ENCODE measurements at places on chromosomes 6 and 20.
A peak's percentile ranks its signal among the peaks of the same experiment; 100 is the strongest.

- DNase-seq: no peak
Observed at GRCh38 chr6:9295644-9296043, 860.3 kb upstream of the SLC35B3 start.

GRCh38 chr6:579339-579738 lies 77.6 kb downstream of the HUS1B start:
- no peak for DNase-seq

DNA sequence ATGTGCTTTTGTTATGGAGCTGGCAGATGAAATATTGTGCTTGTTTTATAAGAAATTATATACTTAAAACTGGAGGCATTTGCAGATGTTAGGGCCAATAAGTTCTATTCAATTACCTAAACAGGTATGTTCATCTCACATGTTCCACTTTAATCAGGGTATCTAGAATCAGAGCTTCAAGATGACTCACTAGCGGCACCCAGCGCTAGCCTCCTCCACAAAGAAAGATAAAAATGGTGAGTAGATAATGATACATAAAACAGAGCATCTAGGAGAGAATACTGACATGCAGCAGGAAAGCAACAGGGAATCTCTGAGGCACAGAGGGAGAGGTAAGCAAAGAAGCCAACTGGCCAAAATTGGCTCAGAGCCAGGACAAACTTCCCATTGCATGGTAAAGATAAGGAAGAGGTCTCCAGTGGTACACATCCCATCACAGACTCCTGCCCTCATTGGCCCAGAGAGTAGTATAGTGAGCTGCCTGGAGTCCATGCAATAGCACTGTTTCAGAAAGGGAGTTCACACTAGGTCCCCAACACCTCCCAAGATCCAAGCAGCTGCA lies 200.7 kb upstream of the SPTLC3 start:
- no peak for DNase-seq

- DNase-seq: no peak
Observed at GRCh38 chr6:19443411-19443810, 393.8 kb upstream of the ID4 start.

DNA sequence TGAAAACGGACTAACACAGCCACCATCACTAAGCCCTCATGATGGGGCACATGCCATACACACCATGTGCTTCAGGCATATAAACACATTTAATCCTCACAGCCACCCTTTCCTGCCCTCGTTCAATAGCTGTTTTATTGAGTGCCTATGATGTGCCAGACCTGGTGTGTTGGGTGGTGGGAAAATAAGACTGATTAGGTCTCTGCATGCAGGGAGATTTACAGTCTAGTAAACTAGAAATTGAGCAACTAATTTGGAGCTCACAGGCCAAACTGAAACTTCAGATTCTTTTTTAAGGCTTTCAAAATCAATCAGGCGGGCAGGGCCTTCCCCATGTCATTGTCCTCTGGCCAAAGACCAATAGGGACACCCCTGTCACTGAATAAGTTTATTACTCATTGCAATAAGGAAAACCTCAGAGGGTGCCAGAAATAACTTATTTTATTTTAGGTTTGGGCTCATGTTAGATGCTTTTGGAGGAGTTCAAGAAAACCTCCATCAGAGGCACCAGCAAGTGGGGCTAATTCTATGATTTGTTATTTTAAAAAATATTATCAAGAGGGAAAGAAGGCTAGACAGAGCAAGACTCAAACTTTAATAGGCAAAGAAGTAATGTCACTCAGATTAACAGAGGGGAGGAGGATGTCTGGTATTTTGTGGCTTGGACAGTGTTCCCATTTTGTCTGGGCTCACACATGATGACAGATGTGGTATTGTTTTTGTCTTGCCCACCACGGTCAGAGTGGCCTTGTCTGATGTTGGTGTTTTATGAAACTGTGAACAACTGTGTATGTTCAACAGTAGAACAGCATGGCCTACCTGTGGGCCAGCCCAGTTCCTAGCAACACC lies 12.0 kb downstream of the ZFP64 start:
- DNase-seq: no peak

DNA sequence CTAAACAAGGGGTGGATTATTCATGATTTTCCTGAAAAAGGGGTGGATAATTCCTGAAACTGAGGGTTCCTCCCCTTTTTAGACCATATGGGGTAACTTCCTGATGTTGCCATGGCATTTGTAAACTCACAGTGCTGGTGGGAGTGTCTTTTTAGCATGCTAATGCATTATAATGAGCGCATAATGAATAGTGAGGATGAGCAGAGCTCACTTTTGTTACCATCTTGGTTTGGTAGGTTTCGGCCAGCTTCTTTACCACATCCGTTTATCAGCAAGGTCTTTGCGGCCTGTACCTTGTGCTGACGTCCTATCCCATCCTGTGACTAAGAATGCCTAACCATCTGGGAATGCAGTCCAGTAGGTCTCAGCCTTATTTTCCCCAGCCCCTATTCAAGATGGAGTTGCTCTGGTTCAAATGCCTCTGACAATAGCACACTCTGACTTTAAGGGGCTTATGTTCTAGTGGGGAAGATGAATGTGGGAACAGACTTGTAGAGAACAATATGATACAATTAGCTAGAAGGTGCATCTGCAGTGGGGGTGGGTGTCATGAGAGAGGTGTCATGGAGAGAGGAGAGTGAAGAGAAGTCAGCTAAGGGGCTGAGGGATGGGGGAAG lies 4.2 kb upstream of the GPR31 start:
- DNase-seq: no peak

GRCh38 chr6:20866935-20867703 lies 332.9 kb downstream of the CDKAL1 start:
- no peak for DNase-seq

- no peak for DNase-seq
Observed at GRCh38 chr6:157770946-157771345, 52.1 kb upstream of the SNX9 start.

GRCh38 chr20:25227317-25227831 lies 20.5 kb upstream of the PYGB start:
- DNase-seq: no peak

- no peak for DNase-seq
Observed at GRCh38 chr20:51697096-51697826, 70.9 kb downstream of the ATP9A start.

DNA sequence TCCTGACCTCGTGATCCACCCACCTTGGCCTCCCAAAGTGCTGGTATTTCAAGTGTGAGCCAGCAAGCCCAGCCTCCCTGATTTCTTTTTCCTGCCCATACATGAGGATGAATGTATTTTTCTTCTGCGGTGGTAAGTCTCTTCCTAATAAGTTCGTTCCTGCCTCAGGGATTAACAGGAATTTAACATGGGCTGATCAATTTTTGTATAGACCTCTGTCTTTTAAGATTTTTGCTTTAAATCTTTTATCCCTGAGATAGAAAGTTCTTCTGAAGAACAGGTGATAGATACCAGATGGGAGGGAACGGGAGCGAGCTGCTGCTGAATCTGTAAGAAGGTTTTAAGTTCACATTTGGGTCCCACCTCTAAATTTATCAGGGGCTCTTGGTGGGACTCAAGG lies 7.0 kb upstream of the ZNFX1 start:
- no peak for DNase-seq

DNA sequence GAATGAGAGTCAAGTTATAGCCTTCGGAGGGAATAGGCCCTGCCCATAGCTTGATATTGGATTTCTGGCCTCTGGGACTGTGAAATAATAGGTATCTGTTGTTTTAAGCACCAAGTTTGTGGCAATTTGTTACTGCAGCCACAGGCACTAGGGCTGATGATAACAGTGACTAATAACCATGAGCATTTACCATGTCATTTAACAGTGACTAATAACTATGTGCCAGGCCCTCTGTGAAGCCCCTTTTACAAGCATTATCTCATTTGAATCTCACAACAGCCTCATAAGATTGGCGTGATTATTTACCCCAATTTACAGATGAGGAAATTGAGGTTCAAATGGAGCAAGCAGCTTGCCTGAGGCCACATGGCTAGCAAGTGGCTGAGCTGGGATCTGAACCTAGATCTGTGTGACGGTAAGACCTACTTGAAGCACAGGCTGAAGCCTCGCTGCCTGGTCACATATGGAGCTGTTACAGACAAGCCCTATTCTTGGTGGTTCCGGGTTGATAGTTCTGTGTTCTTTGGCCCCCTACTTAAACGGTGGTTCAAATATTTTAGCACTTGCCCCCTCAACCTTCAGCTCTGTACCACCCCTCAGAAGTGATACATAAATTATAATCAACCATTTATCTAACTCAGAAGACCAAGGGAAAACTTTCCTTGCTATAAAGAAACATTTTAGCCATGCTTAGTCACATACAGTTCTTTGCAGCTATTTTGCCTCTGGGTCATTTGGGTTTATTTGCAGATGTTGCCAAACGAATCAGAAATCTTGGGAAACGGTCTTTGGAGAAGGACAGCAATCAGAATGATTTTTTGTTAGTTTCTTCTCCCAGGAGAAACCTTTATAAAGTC lies 98.3 kb downstream of the ELOVL5 start:
- DNase-seq: no peak

GRCh38 chr6:116447496-116448011 lies 13.6 kb upstream of the CALHM6 start:
- peak; percentile 15 for DNase-seq

GRCh38 chr6:14440215-14440910 lies 322.8 kb downstream of the CD83 start:
- no peak for DNase-seq

GRCh38 chr20:62900692-62901584 lies 25.4 kb downstream of the DIDO1 start:
- no peak for DNase-seq

- no peak for DNase-seq
Observed at GRCh38 chr20:6651561-6651960, 115.9 kb upstream of the BMP2 start.

- DNase-seq: no peak
Observed at GRCh38 chr6:45855642-45856394, 159.8 kb downstream of the CLIC5 start.

- DNase-seq: no peak
Observed at GRCh38 chr6:93453956-93454355, 34.6 kb upstream of the EPHA7 start.

- peak; percentile 68 for DNase-seq
Observed at GRCh38 chr6:90216072-90216977, 80.3 kb downstream of the BACH2 start.

- DNase-seq: no peak
Observed at GRCh38 chr20:45183084-45183483, 8.4 kb downstream of the PI3 start.

GRCh38 chr6:27591699-27592480 lies 119.0 kb upstream of the ZNF184 start:
- DNase-seq: no peak

DNA sequence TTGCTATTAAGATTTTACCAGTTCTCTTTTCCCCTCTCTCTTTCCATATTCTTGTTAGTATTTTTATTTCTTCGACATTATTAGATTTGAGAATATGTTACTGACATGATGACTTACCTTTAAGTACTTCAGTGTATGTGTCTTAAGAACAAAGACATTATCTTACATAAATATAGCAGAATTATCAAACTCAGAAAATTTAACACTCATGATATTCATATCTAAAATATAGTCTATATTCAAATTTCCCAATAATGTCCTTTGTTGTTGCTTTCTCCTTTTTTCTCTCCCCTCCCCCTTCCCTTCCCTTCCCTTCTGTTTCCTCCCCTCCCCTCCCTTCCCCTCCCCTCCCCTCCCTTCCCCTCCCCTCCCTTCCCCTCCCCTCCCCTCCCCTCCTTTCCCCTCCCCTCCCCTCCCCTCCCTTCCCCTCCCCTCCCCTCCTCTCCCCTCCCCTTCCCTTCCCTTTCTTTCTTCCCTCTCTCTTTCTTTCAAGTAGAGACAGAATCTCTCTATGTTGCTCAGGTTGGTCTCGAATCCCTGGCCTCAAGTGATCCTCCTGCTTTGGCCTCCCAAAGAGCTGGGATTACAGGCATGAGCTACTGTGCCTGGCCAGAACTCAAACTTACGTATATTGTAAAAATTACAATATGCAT lies 56.5 kb downstream of the RSPH3 start:
- no peak for DNase-seq

DNA sequence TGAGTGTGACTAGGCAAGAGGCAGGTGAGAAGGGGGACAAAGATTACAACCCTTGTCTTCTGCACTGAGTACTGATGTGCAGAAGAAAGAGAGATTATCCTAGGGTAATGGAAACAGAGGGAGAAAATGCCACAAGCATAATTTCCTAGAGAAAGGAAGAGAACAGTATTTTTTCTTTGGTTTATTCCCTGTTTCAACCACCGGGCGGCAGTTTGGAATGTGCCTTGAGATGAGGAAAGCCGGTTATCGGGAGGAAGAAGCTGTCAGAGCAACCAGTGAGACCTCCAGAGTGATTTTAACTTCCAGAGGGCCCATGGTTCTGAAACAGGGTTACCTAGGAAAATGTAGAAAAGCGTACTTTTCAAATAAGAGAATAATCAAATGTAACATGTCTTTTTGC lies 121.4 kb downstream of the REV3L start:
- no peak for DNase-seq

DNA sequence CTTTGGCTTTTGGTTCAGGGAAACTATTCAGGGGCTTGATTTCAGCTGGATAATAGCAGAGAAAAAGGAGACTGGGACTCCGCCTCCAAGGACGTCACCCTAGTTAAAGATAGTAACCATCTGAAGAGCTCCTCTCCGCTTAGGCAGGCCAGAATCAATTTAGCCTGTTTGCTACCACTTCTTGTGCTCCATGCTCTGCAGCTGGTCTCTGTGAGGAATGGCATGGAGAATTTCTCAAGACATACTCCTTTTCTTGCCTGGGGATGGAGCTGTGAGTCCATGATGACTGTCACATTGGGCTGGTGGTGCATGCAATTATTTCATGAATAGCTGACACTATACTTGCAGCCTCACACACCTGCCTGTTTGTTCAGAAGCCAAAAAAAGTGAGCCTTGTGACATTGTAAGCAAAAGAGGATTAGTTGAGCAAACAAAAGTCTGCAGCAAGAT lies 61.4 kb downstream of the TXLNB start:
- no peak for DNase-seq

DNA sequence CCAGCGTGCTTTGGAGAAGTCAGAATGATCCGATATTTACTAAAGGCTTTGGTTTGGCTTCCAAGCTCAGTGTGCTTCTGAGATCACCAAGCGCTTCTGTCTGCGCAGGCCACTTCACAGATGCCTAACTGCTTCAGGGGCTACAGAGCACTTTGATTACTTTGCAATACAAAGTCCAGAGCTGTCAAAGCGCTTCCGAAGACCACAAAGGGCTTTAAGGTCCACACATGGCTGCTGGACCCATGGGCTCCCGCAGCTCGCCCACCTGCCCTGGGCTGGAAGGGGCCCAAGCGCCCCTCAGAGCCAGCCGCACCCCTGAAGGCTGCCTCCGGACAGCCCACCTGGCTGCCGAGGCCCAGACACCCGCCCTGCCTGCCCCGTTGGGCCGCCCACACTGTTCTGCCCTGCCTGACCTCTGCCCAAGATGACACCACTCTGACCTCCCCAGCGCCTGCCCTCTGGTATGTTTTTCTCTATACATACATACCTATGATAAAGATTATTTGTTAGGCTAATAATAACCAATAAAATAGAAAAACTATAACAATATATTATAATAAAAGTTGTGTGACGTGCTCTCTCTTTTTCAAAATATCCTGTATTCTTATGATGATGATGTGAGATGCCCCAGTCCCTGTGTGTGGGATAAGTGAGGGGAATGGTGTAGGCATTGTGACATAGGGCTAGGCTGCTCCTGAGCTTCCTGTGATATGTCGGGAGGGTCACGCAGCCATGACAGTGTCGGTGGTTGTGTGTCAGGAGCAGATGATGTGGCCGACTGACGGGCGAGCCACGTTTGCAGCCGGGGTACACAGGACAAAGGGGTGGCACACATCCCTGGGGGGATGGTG lies 22.6 kb downstream of the DYNLT1 start:
- DNase-seq: no peak

- DNase-seq: no peak
Observed at GRCh38 chr20:25533920-25534700, 51.2 kb downstream of the NINL start.

GRCh38 chr20:33280000-33280680 lies 2.9 kb upstream of the BPIFB1 start:
- no peak for DNase-seq
